Ureter (tissue), 1 donor: ENCODE measurements at places on chromosomes 5 and 9. TPM values are rescaled to one million over a fixed set of nuclear protein-coding genes. Genes with fewer than 3 reads are reported as not detected.

- DNase-seq, result no peak
Measured at GRCh38 chr5:38899936-38900335, 54.1 kb downstream of the OSMR start.

- DNase-seq, result no peak
Measured at GRCh38 chr5:115267617-115268016, 4.9 kb upstream of the PGGT1B start.

GRCh38 chr5:65073250-65073661 lies 304.5 kb downstream of the CWC27 start:
- no peak for DNase-seq

- DNase-seq, result no peak
Measured at GRCh38 chr5:32071351-32071944, 102.7 kb downstream of the GOLPH3 start.

GRCh38 chr9:95947118-95947517 lies 71.6 kb downstream of the ERCC6L2 start:
- DNase-seq, result no peak

GRCh38 chr9:18910916-18911315 lies 122.1 kb downstream of the SAXO1 start:
- peak; percentile 20 for DNase-seq

DNA sequence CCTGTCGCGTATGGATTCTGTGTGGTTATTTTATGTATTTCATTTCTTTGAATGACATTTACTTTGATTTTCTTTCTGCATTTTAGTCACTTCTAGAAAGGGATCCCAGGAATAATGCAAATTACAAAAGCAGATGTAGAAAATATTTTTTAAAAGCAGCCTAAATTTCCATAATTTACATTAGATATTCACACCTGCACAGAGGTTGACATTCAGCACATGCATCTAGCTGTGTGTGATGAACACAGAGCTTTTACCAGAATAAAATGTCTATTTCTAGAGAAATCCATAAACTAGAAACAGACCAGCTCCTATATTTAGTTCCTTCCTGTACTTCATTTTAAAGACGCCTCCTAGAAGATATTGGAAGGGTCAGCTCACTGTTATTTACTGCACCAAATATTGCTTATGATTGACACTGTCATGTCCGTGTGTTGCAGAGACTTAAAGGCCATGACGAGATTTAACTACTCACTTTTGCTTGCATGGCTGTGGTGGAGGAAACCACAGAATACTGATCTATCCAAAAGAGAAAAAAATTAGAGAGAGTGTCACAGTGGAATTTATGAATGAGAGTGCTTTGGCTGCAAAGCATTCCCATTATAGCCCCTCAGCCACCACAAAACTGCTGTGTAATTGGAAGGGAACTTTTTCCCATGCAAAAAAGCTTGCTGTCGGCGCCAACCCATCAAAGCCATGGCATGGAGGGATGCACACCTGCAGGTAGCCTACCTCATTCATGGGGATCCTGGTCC lies 58.1 kb downstream of the EBF1 start:
- DNase-seq, result no peak

- DNase-seq, result no peak
Measured at GRCh38 chr9:116689486-116690032, 2.5 kb downstream of the TRIM32 start.

DNA sequence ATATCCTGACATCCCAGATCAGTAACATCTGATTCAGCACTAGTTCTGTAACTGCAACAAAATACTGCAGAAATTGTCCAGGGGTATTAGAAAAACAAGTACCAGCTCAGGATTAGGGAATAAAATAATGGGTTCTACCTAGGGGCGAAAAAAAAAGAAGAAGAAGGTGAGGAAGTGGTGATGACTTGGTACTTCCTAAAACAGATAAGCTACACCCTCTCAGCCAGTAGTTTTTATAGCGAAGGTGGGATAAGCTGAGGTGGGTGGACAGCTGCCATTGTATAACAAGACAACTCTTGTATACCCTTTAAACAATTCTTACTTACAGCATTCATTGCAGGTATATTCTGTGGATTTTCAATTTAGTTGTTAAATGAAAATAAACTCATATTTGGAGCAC lies 19.1 kb downstream of the RAPGEF6 start:
- no peak for DNase-seq

The IL4 gene
- total RNA-seq, result not detected

The IL13 gene
- not detected for total RNA-seq

The FOXD4L3 gene
- total RNA-seq, result not detected

The TAF11L5 gene
- total RNA-seq, result not detected

The FABP6 gene
- 6.2 TPM for total RNA-seq
